ENCODE measurements at places on chromosomes 4 and X.

GRCh38 chrX:15686818-15687685, 22.4 kb upstream of the CLTRN start:
- peak; percentile 7 for DNase-seq

- no peak for DNase-seq
Measured at GRCh38 chr4:111572470-111572869, 572.8 kb upstream of the FAM241A start.

DNA sequence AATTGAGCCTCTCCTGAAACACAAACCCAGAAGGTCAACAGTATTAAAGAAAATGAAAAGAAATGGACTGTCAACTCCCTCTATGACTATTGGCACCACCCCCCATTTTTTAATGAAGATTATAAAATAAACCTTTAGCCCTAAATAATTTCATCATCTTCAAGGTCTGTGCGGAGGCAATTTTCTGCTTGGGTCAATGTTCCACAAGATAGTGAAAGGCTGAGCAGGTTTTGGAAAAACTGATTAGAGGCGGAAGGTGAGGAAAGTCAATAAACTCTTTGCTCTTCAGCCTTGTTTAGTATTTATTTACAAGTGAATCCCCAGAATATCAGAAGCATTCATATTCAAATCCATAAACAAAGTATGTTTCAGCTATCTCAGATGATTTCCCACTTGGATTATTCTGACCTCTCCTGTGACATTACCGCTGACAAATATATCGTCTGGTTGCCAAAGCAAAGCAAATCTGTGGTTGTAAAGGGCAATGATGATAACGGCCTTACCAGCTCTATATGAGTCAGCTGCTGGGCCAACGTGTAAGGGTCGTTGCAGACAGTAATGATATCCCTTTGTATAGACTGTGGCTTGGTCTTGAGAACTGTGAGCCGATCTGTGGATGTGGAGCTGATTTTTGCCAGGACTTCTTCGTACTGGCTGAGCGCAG, 24.0 kb downstream of the RASGEF1B start:
- no peak for DNase-seq

DNA sequence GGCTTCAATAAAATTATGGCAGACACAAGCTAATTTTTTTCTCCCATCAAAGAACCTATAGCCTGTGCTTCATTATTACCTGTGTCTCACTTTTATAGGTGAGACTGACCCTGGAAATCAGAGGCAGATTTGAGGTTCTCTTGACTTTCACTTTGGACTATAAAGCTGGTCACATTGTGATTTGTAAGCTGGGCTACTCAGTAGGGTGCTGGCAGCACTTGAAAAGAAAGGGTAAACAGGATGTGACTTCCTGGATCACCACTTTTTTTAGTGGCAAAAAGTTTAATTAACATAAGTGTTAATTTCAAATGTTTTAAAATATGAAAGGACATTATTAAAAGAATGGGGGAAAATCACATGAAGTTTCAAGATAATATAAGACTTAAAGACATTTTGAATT, 50.6 kb upstream of the GATB start:
- DNase-seq = no peak

Data from fibroblast of skin of left quadriceps (primary cell).